ENCODE measurements at places on chromosomes 5 and 9.

- DNase-seq = no peak
These were observed 5.8 kb downstream of the MACROH2A1 start for GRCh38 chr5:135393229-135393628.

DNA sequence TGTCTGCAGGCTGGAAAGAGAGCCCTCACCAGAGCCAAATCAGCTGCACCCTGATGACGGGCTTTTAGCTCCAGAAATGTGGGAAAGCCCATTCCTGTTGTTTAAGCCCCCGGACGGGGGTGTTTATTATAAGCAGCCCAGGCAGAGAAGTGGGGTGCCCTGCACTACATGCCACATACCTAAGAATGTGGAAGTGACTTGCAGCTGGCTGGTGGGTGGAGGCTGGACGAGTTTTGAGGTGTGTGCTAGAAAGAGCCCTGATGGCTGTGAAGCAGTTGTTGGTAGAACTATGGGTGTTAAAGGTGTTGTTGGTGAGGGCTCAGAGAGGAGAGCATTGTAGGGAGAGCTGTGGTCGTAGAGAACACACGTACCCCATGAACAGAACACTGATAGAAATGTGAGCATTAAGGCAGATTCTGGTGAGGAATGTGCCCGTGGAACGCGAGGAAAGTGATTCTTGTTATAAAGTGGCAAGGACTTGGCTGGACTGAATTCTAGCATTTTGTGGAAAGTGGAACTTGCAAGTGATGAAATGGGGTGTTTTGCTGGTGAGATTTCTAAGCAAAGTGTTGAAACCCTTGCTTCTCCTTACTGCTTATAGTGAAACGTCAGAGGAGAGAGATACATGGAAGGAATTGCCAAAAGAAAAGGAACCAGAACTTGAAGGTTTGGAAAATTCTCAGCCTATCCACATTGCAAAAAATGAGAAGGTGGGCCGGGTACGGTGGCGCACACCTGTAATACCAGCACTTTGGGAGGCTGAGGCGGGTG lies 38.9 kb downstream of the AHRR start:
- no peak for DNase-seq

- DNase-seq = peak; percentile 63
These were observed 29.3 kb downstream of the CDHR2 start for GRCh38 chr5:176578391-176578808.

GRCh38 chr5:146529984-146530383 lies 14.0 kb upstream of the GPR151 start:
- DNase-seq = no peak

DNA sequence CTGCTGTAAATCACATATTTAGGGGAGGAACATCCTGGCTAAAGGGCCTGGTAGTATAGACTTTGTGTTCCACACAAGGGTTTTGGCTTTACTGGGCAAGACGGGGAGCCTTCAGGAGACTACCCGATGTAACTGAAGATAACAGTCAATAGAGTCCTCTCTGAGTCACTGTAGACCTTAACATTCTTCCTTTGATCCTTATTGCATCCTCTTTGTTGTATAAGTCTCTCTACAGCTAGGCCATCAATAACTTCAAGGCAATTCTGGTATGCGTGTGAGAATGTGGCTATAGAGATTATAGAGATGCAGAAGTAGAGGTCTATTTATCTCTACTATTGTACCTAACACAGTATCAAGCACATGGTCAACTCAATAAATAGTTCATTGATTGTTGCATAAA lies 67.3 kb upstream of the STK32A start:
- no peak for DNase-seq

GRCh38 chr9:3585606-3586005 lies 59.8 kb upstream of the RFX3 start:
- DNase-seq = no peak

DNA sequence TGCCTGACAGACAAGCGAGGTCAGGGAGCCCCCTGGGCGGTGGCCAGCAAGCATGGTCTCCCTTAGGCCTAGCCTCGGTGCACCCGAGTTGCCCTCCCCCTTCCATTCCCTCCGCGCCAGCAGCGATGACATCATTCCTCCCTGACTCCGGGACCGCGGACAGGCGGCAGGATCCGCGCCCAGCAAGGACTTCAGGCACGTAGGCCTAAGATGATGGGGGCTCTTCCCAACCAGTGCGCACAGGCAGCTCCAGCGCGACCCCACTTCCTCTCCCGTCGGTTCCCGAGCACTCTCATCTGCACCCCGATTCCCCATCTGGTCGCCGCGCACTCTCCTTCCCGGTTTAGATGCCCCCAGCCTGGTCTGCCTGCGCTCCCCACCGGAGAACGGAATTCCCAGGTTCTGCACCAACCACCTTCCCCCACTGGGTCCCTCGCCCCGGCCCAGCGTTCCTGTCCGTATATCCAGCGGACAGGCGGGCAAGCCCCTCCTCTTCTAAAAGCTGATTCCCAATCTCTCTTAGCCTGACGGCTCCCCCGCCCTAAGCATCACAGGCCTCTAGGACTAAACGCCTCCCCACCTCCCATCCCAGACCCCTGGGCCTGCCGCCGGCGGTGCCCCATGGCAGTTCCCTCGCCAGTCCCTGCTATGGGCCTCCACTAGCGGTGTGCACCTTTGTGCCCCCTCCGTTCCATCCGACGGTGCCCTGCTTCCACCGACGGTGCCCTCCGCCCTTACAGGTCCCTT lies 931 bp downstream of the FAM219A start:
- peak; percentile 30 for DNase-seq

GRCh38 chr9:13529321-13530104 lies 250.0 kb upstream of the MPDZ start:
- DNase-seq = no peak

DNA sequence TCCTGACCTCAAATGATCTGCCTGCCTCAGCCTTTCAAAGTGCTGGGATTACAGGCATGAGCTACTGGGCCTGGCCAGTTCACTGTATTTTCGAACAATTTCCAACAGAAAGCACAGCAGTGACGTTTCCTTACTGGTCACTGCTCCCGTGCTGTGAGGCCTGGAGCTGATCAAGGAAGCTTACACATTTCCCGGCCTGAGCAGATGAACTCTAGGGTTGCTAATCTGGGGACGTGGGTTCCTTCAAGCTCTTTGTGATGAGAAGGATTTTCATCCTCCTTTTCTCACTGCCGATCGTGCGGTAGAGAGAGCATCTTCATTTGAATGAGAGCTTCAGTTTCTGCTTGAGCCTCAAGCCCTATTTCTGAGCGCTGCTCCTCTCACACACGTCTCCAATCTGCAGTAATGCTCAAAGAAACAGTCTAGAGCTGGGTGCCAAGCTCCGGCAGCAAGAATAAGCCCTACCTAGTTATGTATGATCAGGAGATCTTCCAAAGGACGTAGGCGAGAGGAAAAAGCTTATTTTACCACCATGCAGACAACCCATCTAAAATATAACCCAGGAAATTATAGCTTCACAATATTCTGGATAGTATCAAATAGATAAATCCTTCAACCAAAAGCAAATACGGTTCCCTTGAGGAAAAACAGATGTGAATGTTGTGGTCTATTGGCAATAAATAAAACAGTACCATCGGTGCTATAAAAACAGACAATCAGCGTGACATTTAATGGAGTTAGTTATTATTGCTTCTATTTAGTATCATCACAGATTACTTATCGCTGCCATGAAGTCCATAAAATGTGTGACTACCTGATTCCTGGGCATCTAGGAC lies 7.3 kb upstream of the SPATA24 start:
- no peak for DNase-seq

- no peak for DNase-seq
These were observed 388.7 kb downstream of the CETN3 start for GRCh38 chr5:90020575-90021538.

GRCh38 chr9:78121488-78121887 lies 89.9 kb upstream of the GNAQ start:
- peak; percentile 82 for DNase-seq

GRCh38 chr9:137234758-137235423 lies 4.2 kb downstream of the SLC34A3 start:
- DNase-seq = no peak

DNA sequence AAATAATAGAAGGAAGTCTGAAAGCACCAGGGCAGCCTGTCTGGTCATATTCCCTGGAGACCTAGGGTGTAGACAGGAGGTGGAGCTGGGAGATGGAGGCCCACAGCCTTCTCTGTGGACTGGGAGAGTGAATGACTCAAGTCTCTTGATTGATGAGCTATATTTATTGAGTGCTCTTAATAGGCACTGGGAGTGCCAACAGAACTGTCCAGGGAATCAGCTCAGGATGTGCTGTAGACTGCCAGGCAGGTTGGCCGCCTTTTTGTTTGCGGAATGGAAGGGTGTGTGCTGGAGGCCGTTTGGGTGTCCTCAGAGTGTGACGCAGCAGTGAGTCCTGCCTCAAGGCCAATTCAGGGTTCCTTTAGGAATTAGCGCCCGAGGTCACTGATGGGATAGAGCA lies 33.4 kb upstream of the POMT1 start:
- DNase-seq = no peak

DNA sequence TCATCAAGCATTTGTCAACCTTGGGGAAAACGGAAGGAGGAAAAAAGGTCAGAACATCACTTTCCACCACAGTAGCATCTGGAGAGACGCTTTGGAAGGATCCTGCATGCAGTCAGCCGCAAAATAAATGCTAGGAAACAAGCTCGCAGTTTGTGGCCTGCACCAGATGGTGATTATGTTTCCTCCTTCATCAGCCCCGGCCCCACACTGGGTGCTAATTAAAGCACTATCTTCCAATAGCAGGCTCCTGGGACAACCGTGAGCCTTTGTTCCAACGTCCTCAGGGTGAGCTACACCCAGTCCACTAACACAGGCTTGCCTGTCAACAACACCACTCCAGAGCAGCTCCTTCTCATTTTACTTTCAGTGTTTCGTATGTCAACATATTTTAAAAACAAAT lies 64.0 kb downstream of the RNF130 start:
- no peak for DNase-seq

- DNase-seq = no peak
These were observed 76.0 kb downstream of the C9orf153 start for GRCh38 chr9:86183229-86184137.

DNA sequence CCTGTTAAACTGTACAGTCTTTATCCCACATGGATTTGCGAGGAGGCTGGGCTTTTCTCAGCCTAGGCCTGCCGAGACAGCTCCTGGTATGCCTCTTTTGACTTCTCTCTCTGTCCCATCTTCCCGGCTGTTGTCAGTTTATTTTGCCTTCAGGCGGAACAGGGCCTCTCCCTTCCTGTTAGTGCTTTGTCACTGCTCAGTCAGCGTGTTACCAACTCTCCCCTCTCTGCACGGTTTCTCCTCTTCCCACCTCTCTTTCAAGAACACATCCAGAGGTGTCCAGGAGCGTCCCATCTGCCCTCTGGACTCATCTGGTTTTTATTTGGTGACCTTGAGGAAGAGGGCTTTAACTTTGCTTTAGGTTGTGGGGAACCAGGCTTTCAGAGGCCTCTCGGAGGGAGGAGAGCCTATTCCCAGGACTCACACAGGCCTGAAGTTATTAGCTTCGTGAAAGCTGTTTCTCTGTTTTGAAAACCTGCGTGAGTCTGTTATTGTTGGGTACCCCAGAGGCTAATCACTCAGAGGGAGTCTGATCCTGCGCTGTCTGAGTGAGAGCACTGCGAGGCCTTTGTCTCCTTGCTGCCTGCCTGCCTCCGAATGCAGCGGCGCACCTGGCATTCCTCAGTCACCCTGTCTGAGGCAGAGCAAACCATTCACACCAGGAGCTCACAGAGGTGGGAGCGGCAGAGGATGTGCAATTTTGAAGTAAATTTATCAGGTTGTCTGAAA lies 234.4 kb upstream of the MPDZ start:
- no peak for DNase-seq
